ENCODE measurements at places on chromosomes 3 and 15.
A peak's percentile ranks its signal among the peaks of the same experiment; 100 is the strongest.

DNA sequence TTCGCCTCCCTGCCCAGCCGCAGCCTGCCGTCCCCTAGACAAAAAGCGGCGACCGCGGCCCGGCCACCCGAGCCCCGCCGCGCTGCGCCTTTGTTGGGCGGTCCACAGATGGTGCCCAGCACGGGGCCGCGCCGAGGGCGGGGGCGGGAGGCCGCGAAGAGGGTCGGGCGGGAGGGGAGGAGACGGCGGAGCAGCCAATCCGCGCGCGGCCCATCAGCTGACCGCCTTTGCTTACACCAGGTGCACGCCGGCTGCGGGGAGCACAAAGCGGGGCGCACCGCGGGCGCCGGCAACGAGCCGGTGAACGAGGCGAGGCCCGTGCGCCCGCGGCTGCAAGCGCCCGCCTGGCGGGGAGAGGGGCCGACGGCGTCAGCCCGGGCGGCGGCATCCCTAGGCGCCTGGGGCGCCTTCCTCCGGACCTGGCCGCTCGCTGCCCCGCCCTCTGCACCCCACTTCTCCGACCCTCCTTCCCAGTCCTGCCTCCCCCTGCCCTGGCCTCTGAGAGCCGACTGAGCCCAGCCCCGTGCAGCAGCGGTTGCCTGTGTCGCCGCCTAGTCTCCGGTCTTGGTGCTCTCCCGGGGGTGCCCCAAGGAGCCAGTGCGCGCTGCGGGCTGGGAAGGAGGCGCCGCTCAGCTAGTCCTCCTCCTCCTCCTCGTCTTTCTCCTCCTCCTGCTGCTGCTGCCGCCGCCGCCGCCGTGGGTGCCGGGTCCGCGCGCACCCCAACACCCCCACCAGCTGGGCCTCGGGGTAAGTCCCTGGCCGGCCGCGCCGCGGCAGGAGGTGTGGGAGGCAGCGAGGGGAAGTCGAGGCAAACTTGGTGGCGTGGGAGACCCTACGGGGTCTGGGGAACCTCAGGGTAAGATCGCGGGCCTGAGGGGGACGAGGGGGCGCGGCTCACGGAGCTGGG is at the start of gene LRRN1:
Gene LRRN1, plus strand, starts transcription at position 259 of the 907 bp plus-strand sequence. CDS start 45,211 bp downstream, outside the sequence.
- peak; percentile 2 for DNase-seq

DNA sequence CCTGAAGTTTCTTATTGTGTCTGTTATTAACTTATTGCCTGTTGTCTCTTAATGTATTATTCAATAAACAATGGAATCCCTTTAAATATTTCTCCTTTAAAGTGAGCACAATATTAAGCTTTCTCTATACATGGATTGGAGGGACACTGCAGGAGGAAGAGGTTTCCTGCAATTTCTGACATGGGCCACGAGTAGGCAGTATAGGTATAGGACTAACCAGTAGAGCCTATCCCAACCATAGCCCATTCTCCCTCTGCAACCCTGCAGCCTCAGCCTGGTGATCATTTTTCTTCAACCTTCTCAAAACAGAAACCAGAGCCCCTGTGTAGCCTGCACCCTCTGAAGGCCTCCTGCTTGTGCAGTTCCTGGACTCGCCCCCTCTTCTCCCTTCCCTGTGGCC is 124.8 kb downstream of the NEK10 start:
- DNase-seq: no peak

GRCh38 chr15:60548101-60548500 is 69.2 kb upstream of the ICE2 start:
- DNase-seq: no peak

DNA sequence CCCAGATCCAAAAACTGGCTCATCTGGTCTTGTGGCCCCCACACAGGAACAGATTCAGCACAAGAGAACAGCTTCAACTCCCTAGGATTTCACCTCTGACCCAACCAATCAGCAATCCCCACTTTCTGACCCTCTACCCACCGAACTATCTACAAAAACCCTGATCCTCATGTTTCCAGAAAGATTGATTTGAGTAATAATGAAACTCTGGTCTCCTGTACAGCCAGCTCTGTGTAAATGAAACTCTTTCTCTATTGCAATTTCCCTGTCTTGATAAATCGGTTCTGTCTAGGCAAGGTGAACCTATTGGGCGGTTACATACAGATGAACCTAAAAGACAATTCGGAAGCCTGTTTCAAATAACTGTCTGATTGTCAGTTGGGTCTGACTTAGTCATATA is 847.6 kb upstream of the ALCAM start:
- DNase-seq: no peak

DNA sequence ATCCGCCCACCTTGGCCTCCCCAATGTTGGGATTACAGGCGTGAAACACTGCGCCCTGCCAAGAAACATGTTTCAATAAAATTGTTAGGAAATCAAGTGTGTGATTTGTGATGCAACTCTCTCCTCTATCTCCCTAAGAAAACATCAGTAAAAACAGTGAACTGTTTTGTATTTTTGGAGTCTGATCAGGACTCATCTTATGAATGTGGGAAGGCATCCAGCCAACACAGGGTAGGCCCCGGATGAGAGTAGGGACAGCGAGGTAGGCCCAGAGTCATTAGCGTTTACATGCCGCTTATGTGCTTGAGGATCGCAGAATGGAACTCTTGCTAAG is 884 bp upstream of the GLYCTK start:
- DNase-seq: peak; percentile 22

- no peak for DNase-seq
Measured at GRCh38 chr15:82995938-82996337, 9.9 kb downstream of the RAMAC start.

- no peak for DNase-seq
Measured at GRCh38 chr3:64870876-64871646, 183.3 kb upstream of the ADAMTS9 start.

GRCh38 chr15:89496155-89497098 is at the start of gene RHCG:
RHCG (minus strand) TSS chr15:89496583; CDS start chr15:89496544, 39 bp downstream.
- DNase-seq: peak; percentile 70

- no peak for DNase-seq
Measured at GRCh38 chr15:45653702-45654424, 19.0 kb downstream of the SQOR start.

DNA sequence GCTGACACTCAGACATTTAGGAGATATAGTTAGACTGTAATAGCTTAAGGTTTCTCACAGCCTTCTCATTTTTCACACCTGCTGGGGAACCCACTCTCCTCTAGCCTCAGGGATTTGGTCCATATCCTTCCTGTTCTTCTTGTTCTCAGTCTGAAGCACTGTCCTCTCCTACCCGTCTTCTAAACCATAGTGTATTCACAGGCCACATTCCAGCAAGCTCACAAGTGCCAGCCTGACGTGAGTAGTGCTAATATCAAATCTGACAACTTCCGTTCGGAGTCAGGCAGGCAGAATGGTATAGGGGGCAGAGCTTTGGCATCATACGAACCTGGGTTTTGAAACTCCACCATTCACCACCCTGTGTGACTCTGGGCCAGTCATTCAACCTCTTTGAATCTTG is 6.9 kb upstream of the CA12 start:
- no peak for DNase-seq

DNA sequence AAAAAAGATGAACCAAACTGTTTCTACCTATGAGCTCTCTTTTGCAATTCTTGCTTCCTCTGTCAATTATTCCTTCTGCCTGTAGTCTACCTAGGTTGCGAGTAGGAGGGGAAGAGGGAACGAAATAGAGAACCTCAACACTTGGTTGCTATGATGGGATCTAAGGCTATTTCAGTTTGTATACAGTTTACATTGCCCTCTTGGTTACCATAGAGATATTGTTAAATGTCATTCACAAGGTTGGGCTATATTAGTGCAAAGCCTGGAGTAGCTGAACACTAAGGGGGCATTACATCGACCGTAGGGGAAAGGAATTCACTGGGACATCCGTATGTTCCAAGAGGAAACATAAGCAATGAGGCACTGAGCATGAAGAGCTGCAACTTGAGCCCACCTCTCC is 276.9 kb downstream of the GBE1 start:
- DNase-seq: no peak

DNA sequence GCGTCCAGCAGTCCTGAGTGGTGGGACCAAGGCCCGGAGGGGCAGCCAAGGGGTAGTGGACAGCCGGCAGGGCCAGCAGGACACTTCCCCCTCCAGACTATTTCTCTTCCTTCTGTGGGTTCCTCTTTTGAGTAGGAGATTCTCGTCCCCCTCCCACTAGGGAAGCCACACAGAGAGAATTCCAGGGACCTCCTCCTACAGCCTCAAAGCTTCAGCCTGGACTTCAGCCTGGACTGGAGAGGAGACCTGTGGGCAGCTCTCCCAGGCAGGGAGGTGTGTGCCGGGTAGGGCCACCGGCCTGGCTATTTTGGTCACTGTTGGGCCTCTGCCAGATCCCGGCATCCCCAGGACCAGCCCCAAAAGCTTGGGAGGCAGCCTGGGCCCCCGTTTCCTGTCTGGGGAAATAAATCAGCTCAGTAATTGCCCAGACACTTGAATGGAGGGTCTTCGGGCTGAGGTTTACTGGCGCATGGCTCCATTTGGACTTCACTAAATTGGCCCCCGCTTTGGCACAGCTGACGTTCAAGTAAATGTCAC is 1.3 kb downstream of the SLC6A6 start:
- peak; percentile 24 for DNase-seq

DNA sequence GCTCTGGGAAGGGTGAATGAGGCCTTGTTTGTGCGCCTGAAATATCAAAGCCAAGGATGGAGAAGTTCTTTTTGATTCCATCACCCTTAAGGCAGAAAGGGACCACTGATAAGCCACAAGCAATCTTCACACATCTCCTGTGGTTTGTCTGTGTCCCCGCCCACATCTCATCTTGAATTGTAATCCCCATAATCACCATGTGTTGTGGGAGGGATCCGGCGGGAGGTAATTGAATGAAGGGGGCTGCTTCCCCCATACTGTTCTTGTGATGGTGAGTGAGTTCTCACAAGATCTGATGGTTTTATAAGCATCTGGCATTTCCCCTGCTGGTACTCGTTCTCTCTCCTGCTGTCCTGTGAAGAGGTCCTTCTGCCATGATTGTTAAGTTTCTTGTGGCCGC is 329.6 kb upstream of the RGMA start:
- DNase-seq: no peak

- DNase-seq: no peak
Measured at GRCh38 chr3:126773167-126773566, 69.1 kb downstream of the CHCHD6 start.

DNA sequence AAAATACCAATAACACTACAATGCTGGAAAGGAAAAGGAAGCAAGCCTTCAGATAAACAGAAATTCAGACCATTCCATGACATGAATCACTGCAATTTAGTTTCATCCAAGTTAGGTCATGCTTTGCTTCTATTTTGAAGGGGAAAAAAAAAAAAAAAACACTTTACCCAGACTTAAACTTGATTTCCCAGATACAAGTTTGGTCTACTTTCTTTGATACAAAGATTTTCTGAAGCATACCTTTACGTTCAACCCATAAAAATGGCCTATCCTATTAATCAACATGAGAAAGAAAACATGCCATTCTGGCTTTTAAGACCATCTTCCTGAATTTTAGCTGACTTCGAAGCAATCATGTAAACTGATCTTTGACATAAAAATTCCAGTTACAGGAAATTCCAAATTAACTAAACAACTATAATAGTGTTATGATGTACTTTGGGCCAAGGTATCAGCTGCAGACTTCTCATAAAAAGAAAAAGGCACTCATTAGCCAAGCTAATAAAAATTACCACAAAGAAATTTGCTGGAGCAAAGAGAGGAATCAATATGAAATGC is 12.6 kb downstream of the OSBPL10 start:
- peak; percentile 58 for DNase-seq

GRCh38 chr3:174110761-174111160 is 713.2 kb downstream of the NLGN1 start:
- no peak for DNase-seq

- DNase-seq: no peak
Measured at GRCh38 chr15:63223463-63223862, 34.1 kb downstream of the RAB8B start.

GRCh38 chr15:81766829-81767475 is 278.9 kb downstream of the MEX3B start:
- no peak for DNase-seq

DNA sequence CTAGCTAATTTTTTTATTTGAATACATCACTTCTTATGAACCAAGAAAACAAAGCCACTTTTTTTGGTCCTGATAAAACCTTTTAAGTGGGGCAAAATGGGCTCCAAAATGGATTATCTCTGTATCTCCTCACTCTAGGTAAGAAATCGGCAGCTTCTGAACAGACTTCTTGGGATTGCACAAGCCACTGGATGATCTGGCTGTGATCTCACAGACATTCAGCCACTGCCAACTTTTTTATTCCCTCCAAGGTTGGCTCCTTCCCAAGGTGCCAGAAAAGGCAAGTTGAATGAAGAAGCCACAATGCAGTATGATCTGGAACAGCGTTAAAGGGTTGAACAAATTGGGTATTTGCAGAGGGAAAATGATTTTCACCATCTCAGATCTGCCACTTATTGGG is 73.2 kb downstream of the PRICKLE2 start:
- no peak for DNase-seq

DNA sequence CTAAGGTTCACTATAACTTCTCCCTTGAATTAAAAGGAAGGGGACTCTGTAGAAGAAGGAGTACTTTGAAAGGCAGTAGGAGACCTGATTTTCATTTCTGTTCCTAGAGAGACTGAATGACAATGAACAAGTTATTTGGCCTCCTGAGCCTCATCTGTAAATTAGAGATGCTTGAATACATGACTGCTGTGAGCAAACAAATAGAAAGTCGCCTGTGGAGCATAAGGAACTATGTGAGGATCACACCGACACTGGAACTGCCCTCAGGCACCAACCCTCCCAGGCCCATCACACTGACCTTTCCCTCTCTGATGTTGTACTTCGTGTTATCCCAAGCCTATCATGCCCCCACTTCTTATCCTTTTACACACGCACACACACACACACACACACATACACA is 48.6 kb downstream of the IMPG2 start:
- DNase-seq: no peak

DNA sequence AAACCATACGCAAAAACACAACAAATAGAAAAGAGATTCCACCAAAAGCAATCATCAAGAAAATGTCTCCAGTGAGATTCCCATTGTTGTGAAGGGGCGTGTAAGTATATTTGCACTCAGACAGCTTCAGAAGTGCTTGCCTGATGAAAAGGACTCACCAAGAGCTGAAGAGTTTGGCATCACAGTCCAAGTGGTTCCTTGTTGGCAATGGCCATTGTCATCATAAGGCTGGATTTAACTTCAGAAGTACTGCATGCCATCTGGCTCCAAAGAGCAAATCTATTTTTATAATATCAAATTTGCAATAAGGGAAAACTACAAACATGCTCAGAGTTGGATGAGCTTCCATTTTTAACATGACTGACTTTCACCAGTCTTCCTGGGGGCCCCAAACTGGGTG is 505.3 kb upstream of the NR2F2 start:
- no peak for DNase-seq

- peak; percentile 63 for DNase-seq
Measured at GRCh38 chr3:15635121-15635661, 33.6 kb downstream of the BTD start.

GRCh38 chr15:53129121-53129904 is 339.2 kb upstream of the ONECUT1 start:
- DNase-seq: no peak

GRCh38 chr3:10004506-10004905 is 17.9 kb upstream of the EMC3 start:
- no peak for DNase-seq

GRCh38 chr15:79820820-79821219 is 76.0 kb downstream of the MTHFS start:
- no peak for DNase-seq

Data from ACHN (cell line).